Activated CD4-positive, alpha-beta T cell treated with anti-CD3 and anti-CD28 coated beads, Interleukin-2, amount 10 ng/mL, durations not matched to agents 7 days and 5 days (primary cell): ENCODE measurements at places on chromosomes 5 and 9.

- H3K4me3 ChIP-seq: no peak overlapping the region
- no peaks in the 10 kb centered on the region for H3K36me3 ChIP-seq
- no peak overlapping the region for H3K27ac ChIP-seq
- no peaks in the 10 kb centered on the region for H3K4me1 ChIP-seq
- H3K27me3 ChIP-seq: no peaks in the 10 kb centered on the region
- no peak for DNase-seq
Observed at GRCh38 chr5:105745111-105745510, 1925.6 kb downstream of the EFNA5 start.

- no peaks in the 10 kb centered on the region for H3K4me1 ChIP-seq
- no peaks in the 10 kb centered on the region for H3K27me3 ChIP-seq
- H3K27ac ChIP-seq: no peak overlapping the region
- DNase-seq: no peak
- no peaks in the 10 kb centered on the region for H3K36me3 ChIP-seq
- no peak overlapping the region for H3K4me3 ChIP-seq
Observed at GRCh38 chr9:116360016-116360415, 206.4 kb downstream of the PAPPA start.

- peaks cover 14% of the 10 kb centered on the region for H3K4me1 ChIP-seq
- H3K36me3 ChIP-seq: no peaks in the 10 kb centered on the region
- H3K27me3 ChIP-seq: peaks cover 14% of the 10 kb centered on the region
- H3K4me3 ChIP-seq: no peak overlapping the region
- no peak overlapping the region for H3K27ac ChIP-seq
Observed at GRCh38 chr5:170633235-170634081, 129.6 kb downstream of the KCNIP1 start.

GRCh38 chr5:76548525-76549229 lies 74.5 kb downstream of the F2RL2 start:
- no peak for DNase-seq
- H3K27me3 ChIP-seq: no peaks in the 10 kb centered on the region
- peaks cover 64% of the 10 kb centered on the region for H3K4me1 ChIP-seq
- H3K27ac ChIP-seq: peak overlapping the region; percentile 93
- H3K4me3 ChIP-seq: no peak overlapping the region

DNA sequence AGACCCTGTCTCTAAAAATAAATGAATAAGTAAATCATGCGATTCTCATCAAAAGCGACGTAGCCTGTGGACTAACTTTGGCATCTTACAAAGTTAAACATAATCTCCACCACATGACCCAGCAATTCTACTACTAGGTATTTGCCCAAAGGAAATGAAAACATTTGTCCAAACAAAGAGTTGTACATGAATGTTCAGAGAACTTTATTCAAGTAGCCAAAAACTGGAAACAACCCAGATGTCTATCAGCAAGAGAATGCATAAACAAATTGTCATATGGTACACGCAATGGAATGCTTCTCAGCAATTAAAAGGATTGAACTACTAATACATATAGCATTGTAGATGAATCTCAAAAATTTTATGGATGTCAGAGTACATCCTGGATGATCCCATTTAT lies 82.6 kb downstream of the ADRB2 start:
- DNase-seq: no peak
- peaks cover 9% of the 10 kb centered on the region for H3K4me1 ChIP-seq
- H3K36me3 ChIP-seq: no peaks in the 10 kb centered on the region
- H3K4me3 ChIP-seq: no peak overlapping the region

GRCh38 chr9:36690412-36691168 lies 117.9 kb downstream of the MELK start:
- H3K27me3 ChIP-seq: peaks cover 17% of the 10 kb centered on the region
- no peaks in the 10 kb centered on the region for H3K36me3 ChIP-seq
- no peak for DNase-seq
- H3K4me1 ChIP-seq: no peaks in the 10 kb centered on the region

DNA sequence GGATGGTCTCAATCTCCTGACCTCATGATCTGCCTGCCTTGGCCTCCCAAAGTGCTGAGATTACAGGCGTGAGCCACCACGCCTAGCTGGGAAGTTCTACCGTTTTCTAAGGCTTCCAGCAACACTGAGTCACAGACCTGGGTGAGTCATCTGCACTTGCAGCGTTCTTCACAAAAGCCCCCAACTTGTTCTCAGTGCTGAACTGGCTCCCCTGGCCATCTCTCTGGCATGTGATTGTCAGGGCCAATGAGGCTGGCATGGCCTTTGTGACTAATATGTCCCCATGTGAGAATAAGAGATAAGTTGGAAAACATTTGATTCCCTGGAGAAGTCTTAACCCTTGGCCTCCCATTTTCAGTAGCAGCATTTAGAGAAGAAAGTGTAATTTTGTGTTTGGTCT lies 124.4 kb downstream of the WDR41 start:
- H3K27ac ChIP-seq: no peak overlapping the region
- H3K4me1 ChIP-seq: no peaks in the 10 kb centered on the region
- DNase-seq: no peak
- no peaks in the 10 kb centered on the region for H3K36me3 ChIP-seq
- H3K4me3 ChIP-seq: no peak overlapping the region
- no peaks in the 10 kb centered on the region for H3K27me3 ChIP-seq

GRCh38 chr9:27355166-27355565 lies 58.2 kb upstream of the EQTN start:
- H3K36me3 ChIP-seq: no peaks in the 10 kb centered on the region
- no peaks in the 10 kb centered on the region for H3K27me3 ChIP-seq
- H3K4me3 ChIP-seq: no peak overlapping the region
